ENCODE measurements at places on chromosomes 12 and 14.

- DNase-seq, result peak; percentile 70
These were observed 718 bp downstream of the CCDC92 start for GRCh38 chr12:123971770-123972456.

DNA sequence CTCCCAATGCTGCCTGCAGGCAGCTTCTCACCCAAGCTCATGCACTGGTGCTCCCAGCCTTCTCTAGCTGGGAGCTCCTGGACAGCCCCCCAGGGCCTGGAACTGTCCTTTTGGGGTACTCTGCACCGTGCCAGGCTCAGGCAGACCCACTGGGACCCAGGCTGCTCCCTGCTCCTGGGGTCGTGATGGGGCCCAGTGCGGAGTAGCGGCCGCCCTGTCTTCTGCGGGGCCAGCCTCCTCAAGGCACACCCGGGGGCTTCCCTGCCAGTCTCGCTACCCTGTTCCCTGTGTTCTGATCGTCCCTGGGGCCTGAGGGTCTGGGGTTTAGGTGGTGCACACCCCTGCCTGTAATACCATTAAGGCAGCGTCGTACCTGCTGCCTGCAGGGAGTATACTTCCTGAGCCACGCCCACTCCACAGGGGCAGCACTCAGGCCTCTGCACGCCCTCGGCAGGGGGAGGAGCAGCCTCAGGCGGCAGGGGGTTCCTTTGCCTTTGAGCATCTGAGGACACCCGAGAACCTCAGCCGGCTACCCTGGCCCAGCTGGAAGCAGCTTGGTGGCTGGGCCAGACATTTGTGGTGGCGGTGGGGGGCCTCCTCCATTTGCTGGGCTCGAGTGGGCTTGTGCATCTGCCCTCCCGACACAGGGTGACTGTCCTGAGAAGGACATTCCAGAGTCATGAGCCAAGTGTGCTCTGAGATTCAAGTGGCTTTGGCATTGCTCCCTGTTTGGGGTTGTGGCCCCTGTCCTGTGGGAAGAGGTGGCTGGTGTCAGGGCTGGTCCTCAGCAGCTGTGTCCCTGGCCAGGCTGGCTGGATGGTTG is 9.2 kb upstream of the CRIP2 start:
- DNase-seq, result peak; percentile 89

DNA sequence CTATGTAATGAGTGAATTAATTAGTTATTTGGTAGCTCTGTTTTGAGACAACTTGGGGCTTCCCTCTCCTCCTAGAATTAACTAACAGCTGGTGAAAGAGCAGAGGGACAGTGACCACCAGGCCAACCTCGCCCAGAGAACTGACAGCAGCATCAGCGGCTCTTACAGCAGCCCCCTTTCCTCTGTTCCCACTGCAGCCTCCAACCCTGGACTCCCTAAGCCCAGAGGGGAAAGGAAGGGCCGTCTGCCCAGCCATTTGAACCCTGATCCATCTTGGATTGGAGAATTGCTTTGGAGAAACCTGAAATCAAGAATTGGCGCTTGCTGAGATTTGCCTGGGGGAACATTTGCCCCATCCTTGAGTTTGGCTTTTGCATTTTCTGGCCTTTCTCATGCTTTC is 45.5 kb downstream of the B4GALNT3 start:
- DNase-seq, result no peak

DNA sequence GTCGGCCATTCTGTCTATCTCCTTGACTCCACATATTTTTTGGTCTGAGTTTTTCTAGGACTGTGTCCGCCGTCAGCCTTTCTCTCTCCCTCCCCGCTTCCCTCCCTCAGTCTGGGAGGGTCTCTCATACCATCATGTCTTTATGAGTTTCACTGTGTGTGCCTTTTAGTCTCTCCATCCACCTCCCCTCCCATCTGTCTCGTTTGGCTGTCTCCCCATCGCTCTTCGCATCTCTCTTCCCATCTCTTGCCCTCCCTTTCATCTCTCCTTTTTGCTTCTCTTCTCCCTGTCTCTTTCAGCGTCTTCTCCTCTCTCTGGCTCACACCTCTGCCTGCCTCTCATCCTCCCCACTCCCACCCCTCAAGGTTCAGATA is 6.9 kb upstream of the CISTR start:
- no peak for DNase-seq

DNA sequence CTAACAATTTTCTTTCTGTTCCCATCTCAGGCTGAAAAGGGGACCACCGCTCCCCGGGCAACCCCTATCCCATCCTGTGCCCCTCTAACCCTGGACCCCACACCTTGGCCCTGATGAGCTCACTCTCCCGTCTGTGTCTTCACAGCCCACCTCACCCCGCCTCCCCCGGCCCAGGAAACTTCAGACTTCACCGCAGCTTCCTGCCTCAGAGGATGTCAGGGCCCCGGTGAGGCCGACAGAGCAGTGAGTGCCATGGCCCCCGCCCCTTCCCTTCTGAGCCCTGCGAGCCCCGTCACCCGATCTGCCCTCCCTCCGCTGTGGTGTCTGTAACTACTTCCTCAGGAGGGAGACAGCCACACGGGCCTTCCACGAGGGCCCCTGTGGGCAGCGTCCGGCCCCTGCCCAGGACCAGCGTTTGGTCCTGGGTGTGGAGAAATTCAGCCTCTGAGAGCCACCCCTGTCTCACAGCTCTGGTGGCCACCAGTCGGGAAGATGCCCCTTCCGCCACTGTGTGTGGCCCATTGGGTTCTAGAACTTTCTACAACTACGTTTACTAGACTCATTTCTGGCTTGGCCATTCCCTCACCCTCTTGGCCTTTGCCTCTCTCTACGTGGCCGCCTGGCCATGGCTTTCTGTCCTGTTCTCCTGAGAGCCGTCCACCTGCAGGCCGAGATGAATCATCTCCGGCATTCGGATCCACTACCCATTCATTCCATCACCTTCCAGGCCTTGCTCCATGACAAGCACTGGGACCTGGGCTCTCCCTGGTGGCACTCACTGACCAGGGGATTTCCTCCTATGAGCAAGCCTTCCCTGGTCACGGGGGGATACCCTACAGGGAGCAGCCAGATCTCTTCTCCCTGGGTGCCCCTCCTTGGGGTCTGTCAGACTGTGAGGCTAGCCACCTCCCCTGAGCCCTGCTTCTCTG is 3.4 kb downstream of the RHOF start:
- no peak for DNase-seq

- no peak for DNase-seq
These were observed 2.4 kb downstream of the MYBPC1 start for GRCh38 chr12:101597164-101597563.

DNA sequence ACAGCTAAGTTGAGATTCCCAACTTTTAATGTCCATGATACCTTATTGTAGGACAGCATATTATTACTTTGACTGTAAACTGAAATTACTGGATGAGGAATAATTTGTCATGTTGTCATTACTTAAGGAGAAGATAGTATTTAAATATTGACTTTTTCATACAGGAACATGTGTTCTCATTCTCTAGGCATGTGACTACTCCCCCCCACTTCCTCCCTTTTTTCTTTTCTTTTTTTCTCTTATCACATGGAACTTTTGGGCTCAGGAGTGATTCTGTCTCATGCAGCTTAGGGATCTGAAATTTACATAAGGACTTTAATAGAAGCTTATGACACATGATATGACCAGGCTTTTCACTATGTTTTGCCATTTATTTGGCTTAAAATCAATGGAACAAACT is 127.7 kb upstream of the SLCO1C1 start:
- DNase-seq, result no peak

- DNase-seq, result no peak
These were observed 14.6 kb downstream of the PSMD9 start for GRCh38 chr12:121903202-121903601.

DNA sequence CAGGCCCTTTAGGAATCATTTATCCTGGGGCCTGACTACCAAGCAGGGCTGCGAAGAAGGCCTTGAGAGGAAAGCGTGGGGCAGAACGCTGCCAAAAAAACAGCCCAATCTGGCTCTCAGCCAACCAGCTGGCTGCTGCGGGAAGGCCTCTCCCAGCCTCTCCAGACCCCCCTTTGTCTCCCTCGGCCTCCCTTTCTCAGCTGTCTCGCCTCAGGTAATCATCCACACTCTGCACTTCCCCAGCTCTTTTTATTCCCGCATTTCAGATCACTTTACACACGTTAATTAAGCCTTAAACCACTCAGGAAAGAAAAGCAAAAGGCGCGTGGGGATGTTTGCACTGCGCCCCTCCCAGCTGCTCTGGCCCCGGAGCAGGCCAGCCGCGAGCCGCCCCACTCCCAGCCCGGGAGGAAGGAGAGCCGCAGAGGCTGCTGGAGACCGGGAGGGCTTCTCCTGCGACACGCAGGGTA is 208.2 kb upstream of the FOXN3 start:
- peak; percentile 80 for DNase-seq

- DNase-seq, result no peak
These were observed 25.0 kb downstream of the ERP27 start for GRCh38 chr12:14913381-14913781.

- peak; percentile 35 for DNase-seq
These were observed 76.4 kb downstream of the C12orf50 start for GRCh38 chr12:87952850-87953249.

DNA sequence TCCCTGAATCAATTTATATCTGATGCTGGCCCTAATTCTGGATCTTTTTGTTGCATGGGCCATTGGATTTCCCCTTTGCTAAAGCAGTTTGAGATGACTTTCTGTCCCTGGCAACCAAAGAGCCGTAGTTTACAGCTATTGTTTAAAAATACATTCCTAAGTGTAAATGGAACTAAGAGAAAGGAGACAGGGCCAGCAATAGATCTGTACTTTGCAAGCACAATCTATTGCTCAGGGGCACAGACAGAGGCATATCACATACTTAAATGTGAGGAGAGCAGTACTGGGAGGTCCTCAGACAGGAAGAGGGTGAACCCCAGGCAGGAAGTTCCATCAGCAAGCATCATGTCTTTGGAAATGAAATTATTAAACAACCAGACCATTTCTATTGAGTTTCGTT is 126.6 kb downstream of the ZFP36L1 start:
- DNase-seq, result no peak

DNA sequence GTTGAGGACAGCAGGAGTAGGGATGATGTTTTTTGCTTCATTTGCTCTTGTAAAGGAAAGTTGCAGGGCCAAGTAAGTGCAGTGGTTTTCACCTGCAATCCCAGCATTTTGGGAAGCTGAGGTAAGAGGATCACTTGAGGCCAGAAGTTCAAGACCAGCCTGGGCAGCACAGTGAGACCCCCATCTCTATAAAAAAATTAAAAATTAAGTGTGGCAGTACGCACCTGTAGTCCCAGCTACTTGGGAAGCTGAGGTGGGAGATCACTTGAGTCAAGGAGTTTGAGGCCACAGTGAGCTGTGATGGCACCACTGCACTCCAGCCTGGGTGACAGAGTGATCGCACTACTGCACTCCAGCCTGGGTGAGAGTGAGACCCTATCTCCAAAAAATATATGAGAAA is 10.8 kb downstream of the DPF3 start:
- DNase-seq, result no peak

DNA sequence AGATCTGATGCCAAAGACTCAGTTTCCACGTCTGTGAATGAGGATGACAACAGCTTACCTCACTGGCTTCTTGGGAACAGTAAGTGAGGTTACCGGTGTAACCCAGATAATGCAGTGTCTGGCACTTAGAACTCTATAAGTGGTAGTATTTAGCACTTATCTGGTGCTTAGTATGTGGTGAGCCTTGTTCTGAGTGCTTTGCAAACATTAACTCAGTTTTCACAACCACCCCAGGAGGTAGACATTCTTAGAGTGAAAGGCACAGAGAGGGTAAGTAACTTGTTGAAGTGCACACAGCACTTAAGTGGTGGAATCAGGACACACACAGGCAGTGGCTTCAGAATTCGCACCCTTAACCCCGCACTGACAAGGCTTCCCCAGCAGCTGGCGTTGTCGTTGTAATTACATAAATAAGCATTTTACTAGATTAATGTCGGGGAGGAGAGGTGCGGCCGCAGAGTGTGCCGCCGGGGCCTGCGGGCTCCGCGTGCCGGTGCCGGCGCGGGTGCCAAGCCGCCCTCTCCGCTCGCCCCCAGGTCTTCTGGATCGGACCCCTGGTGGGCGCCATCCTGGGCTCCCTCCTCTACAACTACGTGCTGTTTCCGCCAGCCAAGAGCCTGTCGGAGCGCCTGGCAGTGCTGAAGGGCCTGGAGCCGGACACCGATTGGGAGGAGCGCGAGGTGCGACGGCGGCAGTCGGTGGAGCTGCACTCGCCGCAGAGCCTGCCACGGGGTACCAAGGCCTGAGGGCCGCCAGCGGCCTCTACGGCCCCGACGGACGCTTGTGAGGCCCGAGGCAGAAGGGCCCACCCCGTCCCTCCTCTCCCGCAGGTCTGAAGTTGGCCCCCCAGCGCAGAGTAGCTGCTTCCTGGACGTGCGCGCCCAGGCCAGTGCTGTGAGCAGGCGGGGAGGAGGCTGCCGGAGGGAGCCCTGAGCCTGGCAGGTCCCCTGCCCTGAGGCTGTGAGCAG is 4.6 kb downstream of the AQP2 start:
- DNase-seq, result no peak

- no peak for DNase-seq
These were observed 881 bp upstream of the SOS2 start for GRCh38 chr14:50232276-50232642.

- DNase-seq, result peak; percentile 41
These were observed 135.8 kb upstream of the SCAF11 start for GRCh38 chr12:46126050-46126727.

GRCh38 chr12:71935594-71935993 is 3.1 kb upstream of the TPH2 start:
- DNase-seq, result no peak

GRCh38 chr12:2751686-2752085 is 43.1 kb upstream of the FKBP4 start:
- DNase-seq, result no peak

GRCh38 chr14:78227248-78228077 is 57.3 kb downstream of the NRXN3 start:
- no peak for DNase-seq

DNA sequence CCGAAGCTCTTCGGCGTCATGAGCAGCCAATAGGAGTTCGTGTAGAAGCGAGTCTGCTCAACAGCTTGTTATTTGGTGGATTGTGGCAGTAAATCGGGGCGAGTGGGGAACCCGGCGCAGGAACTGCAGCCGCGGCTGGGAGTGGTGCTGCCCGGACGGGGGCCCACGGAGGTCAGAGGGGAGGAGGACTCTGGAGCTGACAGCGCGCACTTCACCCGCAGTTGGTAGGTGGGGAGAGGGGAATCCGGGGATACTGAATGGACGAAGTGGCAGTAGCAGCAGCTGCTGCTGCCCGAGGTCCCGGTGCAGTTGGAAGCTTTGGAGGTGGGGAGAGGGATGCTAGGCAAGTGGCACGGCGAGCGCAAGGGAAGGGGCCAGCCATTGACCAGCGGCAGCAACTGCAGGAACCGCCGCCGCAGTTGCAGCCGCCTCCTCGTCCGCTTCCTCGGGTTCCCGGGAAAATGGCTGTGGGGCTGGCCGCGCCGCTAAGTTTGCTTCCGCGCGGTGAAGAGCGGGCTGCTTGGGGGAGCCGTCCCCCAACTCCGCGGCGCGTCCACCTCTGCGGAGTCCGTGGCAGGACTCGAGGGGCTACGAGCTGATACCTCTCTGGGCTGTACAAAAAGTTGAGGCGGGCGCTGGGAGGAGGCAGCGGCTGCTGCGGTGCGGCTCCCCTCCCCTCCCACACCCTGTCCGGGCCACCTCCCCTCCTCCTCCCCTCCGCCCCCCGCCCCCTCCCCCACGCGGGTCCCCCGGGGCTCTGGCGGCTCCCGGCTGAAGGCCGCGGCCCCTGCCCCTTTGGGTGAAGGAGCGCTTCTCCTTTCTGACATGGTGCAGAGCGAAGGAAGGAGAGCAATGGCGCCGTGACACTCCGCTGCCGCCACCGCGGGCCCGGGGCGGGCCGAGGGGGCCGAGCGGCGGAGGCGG is at the start of gene ARID4A:
TSS of gene ARID4A (plus strand) at position 79 of the 924 bp plus-strand sequence. CDS start 1,300 bp downstream, outside the sequence.
- DNase-seq, result peak; percentile 51

- DNase-seq, result no peak
These were observed 1.3 kb downstream of the CLEC1A start for GRCh38 chr12:10097521-10097920.
